HT1080 (cell line): ENCODE measurements at places on chromosomes 3 and 15.
A peak's percentile ranks its signal among the peaks of the same experiment; 100 is the strongest.

DNA sequence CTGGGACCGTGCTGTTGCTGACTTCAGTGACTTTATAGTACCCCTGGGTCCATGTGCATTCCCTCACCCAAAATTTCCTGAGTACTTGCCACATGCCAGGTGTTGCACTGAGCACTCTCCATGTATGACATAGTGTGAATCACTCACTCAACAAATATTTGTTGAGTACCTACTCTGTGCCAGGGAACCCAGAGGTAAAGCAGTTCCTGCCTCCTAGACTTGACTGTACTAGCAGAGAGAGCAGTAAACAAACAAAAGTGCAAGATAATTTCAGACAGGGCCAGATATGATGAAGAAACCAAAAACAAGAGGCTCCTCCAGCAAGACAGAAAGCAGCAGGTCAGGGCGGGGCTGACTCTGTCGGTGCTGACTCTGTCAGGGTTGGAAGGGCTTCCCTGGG, 12.2 kb downstream of the TGM4 start:
- no peak for DNase-seq

- DNase-seq = no peak
Observed at GRCh38 chr15:63528138-63528659, 23.8 kb downstream of the USP3 start.

DNA sequence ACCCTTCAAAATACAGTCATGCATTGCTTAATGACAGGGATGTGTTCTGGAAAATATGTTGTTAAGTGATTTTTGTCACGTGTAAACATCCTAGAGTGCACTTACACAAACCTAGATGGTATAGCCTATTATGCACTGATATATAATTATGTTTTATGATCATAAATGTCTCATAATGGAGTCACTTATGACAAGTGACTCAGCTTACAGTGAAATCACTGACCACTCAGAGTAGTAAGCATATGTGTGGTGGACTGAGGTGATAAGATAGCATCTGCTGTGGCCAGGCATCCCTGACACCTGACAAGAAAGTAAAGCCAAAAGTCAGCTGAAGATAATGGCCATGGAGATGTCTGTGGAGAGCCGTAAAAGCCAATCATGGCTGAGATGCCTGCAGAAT, 5.4 kb downstream of the ACAD11 start:
- DNase-seq = no peak

- no peak for DNase-seq
Observed at GRCh38 chr15:77800305-77800704, 167.6 kb upstream of the LINGO1 start.

DNA sequence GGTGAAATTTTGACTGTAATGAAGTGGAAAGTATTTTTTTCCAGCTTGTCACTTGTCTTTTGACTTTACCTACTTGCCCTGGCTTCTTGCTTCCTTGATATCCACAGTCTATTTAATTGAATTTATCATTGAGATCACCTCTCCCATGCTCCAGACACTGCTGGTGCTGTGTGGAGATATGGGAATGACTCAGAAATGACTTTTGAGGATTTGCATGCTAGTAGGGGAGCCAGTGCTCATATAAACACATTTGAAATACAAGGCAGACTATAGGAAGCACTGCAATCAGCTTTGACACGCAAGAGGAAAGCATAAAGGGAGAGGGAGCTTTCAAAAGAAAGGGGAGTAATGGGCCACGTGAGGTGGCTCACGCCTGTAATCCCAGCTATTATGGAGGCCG, 7.3 kb upstream of the TRPM1 start:
- DNase-seq = peak; percentile 20

DNA sequence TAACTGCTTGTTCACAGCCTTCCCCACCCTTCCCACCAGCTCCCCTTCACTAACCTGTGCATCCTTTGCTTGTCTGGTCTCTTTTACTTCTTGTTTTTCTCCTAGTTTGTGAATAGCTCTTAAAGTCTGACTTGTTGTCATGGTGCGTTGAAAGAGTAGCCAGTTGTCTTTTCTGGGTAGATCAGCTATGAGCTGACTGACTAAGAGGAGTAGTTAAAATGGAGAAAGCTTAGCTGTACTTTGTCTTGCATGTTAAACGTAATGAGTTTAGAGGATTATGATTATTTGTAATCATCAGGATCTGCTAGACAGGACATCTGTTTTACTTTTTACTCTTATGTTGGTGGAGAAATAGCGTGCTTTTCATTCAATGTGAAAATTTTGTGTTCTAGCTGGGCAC, 35.9 kb downstream of the ATP2C1 start:
- no peak for DNase-seq
